ENCODE measurements at places on chromosomes 1 and 21.
A peak's percentile ranks its signal among the peaks of the same experiment; 100 is the strongest.

DNA sequence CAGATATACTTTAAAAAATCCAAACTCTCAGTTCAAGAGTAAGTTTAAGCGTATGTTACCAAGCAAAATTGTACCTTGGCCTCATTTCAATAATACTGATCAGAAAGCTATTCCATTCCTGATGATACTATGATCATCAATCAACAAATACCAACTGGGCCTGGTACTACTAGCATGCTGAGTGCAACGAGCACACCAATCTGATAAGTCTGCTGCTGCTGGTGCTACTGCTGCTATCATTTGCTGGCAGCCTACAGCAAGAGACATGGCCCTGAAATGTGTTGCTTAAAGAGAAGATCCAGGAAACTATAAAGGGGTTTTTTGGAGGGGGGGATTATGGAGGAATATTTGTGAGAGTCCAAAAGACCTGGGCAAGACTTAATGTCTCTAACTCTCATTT is 39.7 kb downstream of the NME7 start:
- DNase-seq, result no peak

DNA sequence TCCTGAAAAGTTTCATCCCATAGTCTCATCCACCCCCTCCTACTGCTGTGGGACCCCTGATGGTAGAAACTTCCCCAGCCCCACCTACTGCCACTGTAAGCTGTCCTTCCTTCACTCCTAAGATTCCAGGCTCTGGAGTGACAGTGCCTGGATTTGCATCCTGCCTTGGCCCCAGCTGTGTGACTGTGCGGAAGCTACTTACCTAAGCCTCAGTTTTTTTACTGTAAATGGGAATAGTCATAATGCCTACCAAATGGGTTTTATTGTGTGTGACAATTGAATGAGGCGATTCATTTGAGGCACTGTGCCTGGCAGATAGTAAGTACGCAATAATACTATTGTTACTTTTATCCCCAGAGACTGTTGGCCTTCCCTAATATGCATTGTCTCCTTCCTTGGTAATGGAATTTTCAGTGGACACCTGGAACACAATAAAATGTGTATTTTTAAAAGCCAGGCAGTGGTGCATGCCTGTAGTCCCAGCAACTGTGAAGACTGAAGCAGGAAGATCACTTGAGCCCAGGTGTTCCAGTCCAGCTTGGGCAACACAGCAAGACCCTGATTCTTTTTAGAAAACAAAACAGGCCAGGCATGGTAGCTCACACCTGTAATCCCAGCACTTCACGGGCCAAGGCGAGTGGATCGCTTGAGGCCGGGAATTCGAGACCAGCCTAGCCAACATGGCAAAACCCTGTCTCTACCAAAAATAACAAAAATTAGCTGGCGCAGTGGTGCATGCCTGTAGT is 55.0 kb upstream of the ZNF326 start:
- no peak for DNase-seq

DNA sequence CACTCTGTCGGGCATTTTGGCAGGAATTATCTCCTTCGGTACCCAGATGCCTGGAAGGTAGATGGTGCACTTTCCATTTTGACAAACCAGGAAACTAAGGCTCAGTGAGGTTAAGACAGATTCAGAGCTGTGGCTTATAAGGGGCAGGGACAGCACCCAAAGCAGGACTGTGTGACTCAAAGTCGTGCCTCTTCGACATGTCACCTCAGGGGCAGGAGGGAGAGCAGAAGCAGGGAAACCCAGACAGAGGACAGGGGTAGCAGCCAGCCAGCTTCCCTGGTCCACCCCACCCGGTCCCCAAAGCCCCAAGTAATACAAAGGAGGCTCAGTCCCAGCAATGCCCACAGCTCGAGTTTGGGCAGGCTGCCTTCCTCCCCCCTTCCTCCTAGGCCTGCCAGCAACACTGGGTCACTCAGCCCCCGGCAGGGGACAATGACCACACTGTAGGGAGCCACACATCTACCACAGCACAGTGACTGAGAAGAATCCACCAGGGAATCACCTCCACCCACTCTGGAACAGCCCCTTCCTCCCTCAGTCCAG is 2.5 kb downstream of the RHOC start:
- DNase-seq, result no peak

- DNase-seq, result no peak
These were observed 84.6 kb upstream of the DPYD start for GRCh38 chr1:98005326-98006010.

- DNase-seq, result no peak
These were observed 11.8 kb downstream of the LMX1A start for GRCh38 chr1:165344736-165345135.

GRCh38 chr21:14273736-14274538 is 58.0 kb downstream of the RBM11 start:
- DNase-seq, result no peak

DNA sequence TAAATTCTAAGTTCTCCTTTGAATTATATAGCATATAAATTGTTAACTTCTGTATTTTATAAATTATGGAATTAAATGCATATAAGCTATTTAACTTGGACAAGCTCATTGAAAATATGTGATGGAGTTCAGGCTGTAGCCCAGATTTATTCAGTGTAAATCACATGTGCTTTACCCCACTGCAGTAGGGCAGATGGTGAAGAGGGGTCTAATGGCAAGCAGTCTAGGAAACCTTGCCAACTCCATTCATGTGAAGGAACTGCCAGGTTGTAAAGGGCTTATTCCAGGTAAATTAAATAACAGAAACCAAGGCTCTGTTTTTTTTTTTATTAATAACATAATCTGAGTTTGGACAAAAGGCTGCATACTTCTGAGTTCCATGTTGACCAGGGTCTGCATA is 243.2 kb downstream of the NCAM2 start:
- no peak for DNase-seq

DNA sequence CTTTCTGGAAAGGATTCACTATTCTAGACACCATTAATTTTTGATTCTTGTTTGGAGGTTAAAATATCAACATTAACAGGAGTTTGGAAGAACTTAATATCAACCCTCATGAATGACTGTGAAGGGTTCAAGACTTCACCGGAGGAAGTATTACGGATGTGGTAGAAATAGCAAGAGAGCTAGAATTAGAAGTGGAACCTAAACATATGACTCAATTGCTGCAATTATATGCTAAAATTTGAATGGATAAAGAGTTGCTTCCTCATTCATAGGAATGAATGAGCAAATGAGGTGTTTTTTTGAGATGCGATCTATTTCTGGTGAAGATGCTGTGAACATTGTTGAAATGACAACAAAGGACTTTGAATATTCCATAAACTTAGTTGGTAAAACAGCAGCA is 77.9 kb upstream of the TNFSF4 start:
- no peak for DNase-seq

- DNase-seq, result no peak
These were observed 162.6 kb downstream of the RHOU start for GRCh38 chr1:228897901-228898300.

GRCh38 chr1:21258331-21259134 is 31.7 kb downstream of the ECE1 start:
- peak; percentile 24 for DNase-seq

- no peak for DNase-seq
These were observed 10.4 kb upstream of the SGIP1 start for GRCh38 chr1:66523562-66523961.

GRCh38 chr1:25793585-25794170 is 6.3 kb upstream of the SELENON start:
- DNase-seq, result no peak

DNA sequence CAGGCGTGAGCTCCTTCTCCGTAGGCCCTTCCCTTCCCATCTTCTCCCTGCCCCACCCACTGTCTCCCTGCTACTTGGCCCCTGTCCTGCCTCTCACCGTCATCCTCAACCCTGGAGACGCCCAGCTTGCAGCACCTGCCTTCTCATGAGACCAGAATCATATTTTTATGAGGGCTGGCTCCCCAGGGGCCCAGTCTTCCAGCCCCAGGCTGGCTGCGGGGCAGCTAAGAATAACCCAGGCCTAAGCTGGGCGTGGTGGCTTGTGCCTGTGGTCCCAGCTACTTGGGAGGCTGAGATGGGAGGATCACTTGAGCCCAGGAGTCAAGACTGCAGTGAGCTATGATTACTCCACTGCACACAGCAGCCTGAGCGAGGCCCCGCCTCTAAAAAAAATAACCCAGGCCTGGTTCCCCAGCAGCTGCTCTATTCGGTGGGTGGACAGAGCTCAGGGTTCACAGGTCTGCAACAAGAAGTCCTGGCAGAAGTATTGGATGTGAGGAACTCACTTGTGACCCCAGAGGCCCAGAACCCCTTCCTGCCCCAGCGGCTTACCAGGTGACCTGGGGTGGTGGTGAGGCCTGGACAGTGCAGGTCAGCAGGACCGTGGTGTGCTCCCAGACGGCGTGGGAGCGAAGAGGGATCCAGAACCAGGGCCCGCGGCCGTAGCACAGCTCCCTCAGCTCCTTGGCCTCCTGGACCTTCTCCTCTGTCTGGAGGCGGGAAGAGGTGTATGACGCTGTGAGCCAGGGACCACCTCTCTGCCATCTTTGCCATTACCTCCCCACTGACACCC is 6.4 kb downstream of the MYOM3 start:
- DNase-seq, result no peak

GRCh38 chr1:161031874-161032273 is 6.9 kb downstream of the TSTD1 start:
- no peak for DNase-seq

DNA sequence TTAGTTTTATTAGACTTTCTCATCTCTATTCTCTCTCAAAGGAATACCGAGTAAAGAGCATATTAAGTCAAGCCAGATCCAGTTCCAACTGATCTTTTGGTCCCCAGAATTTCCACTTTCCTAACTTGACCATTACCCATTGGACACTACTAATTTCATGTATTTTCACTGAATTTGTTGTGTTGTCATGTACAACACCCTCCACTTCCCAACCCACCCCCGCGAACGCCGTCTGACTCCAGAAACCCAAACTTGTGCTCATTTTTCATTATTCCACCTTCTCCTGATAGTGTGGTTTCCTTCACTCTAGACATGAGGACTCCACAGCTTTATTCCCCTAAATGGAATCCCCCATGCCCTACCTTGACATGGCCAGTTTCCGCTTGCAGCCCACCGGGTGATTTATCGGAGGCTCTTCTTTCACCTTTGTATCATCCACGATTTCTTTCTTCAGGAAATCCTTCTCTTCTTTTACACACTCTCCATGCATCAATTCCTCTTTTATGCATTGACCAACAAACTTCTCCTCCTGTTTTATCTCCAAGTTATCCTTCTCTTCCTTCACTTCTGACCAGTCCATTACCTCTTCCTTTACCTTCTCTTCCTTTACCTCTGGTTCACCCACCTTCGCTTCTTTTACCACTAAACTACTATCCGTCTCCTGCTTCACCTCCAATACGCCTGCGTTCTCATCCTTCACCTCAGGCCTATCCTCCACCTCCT is 805 bp downstream of the ZNHIT6 start:
- no peak for DNase-seq

GRCh38 chr1:86757272-86757984 is 53.1 kb downstream of the SH3GLB1 start:
- no peak for DNase-seq

DNA sequence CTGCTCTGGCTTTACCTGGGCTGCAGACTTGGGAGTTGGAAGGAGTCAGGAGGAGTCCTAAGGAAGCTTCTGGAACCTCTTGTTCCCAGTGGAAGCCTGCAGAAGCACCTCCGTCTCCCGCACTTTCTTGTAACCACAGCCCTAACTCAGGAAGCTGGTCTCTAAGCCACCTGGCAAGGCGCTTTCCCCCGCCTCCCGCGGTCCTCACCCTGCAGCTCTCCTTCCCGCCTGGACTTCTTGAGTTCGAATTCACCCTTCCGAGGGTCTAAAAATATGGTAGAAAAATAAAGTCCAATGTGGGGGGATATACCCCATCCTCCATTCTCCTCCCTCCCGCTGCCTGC is 15.1 kb downstream of the PAX7 start:
- DNase-seq, result no peak

GRCh38 chr1:32892368-32893197 is 6.3 kb downstream of the HPCA start:
- DNase-seq, result peak; percentile 67

DNA sequence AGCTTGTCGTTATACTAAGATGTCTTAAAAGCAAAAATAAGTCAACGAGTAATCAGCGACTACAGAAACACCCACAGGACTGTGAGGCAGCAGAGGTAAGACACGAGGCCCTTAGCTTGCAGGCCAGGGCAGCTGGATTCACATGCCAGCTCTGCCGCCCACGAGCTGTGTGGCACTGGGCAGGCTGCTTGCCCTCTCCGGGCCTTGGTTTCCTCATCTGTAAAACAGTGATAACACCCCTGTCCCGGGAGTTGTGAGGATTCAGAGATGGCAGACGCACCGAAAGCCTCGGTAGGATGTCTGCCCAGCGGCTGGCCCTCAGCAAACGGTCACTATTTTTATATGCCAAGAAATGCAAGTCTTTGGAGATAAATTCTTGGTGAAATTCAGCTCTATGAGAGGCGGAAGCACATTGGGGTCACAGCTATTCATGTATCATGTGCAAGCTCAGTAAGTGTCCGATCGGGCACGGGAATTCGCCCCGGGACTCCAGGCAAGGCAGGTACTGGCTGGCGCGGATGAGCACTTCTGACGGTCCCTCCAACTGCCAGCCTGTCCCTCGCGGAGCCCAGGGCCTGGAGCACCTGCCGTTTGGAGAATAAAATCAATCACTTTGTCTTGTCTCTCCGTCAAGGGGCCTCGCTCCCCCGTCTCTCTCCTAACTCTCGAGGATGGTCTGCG is 1.1 kb downstream of the C2CD2 start:
- DNase-seq, result no peak

- no peak for DNase-seq
These were observed 26.2 kb downstream of the VPS45 start for GRCh38 chr1:150093805-150094204.

- no peak for DNase-seq
These were observed 87.4 kb upstream of the KIF1B start for GRCh38 chr1:10122926-10123325.

DNA sequence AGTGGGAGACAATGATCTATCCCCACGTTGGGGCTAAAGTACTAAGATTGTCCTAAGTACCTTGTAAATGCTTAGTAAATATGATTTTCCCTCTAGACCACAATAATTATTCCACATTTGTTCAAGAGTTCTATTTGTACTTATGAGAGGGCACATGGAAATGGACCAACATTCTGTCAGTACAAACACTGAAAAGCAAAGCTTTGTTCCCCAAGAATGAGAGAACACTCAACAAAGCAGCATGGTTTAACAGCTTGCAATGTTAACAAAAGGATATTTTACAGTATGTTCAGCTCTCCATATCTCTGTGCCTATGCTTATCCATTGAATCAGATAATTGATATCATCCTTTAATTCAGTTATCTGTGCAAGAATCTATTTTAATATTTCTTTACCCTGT is 35.4 kb downstream of the RBM11 start:
- DNase-seq, result no peak

DNA sequence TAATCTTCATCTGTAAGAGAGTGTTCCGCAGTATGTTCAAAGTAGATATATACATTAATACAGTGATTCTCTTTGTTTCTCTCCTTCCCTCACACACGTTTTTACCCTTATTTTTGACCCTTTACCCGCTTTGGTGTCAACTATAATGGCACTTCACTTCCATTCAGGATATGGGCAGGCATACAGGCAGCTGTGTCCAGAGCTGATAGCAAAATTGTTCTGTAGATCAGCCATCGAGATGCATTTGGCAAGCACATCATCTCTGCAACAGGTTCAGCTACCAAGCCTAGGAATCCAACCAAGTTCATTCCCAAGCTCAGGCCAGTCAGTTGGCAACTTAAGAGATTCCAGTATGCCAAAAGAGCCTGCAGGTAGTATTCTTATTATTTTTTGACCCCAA is 74.8 kb downstream of the FNBP1L start:
- DNase-seq, result no peak

Measured in stimulated activated naive CD8-positive, alpha-beta T cell treated with anti-CD3 and anti-CD28 coated beads, Interleukin-15, amount 100 ng/mL, for 72 hours (primary cell).